B cell (primary cell): ENCODE measurements at places on chromosomes 4 and X. TPM values are rescaled to one million over a fixed set of nuclear protein-coding genes. Genes with fewer than 3 reads are reported as not detected.

The PCDH10 gene
- total RNA-seq = not detected in 2 replicates

The SSX1 gene
- total RNA-seq = not detected in 2 replicates

The PCDH19 gene
- not detected in 2 replicates for total RNA-seq

The MAP7D2 gene
- 0.12 TPM in 1 of 2 replicates, not detected in the other for total RNA-seq

The ZNF141 gene
- 68.1 and 73.0 TPM in 2 replicates for total RNA-seq

The FGA gene
- total RNA-seq = not detected in 2 replicates

DNA sequence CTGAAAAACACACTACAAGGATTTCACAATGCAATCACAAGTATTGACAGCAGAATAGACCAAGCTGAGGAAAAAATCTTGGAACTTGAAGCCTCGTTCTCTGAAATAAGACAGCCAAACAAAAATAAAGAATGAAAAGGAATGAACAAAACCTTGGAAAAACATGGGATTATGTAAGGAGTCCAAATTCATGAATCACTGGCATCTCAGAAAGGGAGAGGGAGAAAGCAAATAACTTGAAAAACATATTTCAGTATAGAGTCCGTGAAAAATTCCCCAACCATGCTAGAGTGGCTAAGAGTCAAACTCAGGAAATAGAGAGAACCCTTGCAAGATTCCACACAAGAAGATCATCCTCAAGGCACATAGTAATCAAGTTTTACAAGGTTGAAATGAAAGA, 178.5 kb upstream of the CTSO start:
- DNase-seq = no peak
- H3K27ac ChIP-seq = no peak overlapping the region
- H3K27me3 ChIP-seq = no peaks in the 10 kb centered on the region
- H3K4me1 ChIP-seq = no peaks in the 10 kb centered on the region
- no peak overlapping the region for H3K4me3 ChIP-seq
- H3K36me3 ChIP-seq = no peaks in the 10 kb centered on the region

GRCh38 chr4:115042496-115042895, 70.9 kb downstream of the NDST4 start:
- DNase-seq = no peak
- H3K36me3 ChIP-seq = no peaks in the 10 kb centered on the region

- H3K4me3 ChIP-seq = no peak overlapping the region
- DNase-seq = no peak
- H3K27me3 ChIP-seq = no peaks in the 10 kb centered on the region
- H3K27ac ChIP-seq = peak overlapping the region; percentile 33
- peaks cover 43% of the 10 kb centered on the region for H3K4me1 ChIP-seq
- no peaks in the 10 kb centered on the region for H3K36me3 ChIP-seq
Measured at GRCh38 chrX:56759736-56760409, 30.8 kb downstream of the NBDY start.

- H3K27me3 ChIP-seq = no peaks in the 10 kb centered on the region
- peaks cover 11% of the 10 kb centered on the region for H3K36me3 ChIP-seq
- no peak overlapping the region for H3K4me3 ChIP-seq
- no peak for DNase-seq
- no peak overlapping the region for H3K27ac ChIP-seq
Measured at GRCh38 chr4:151674804-151675391, 85.9 kb downstream of the GATB start.

DNA sequence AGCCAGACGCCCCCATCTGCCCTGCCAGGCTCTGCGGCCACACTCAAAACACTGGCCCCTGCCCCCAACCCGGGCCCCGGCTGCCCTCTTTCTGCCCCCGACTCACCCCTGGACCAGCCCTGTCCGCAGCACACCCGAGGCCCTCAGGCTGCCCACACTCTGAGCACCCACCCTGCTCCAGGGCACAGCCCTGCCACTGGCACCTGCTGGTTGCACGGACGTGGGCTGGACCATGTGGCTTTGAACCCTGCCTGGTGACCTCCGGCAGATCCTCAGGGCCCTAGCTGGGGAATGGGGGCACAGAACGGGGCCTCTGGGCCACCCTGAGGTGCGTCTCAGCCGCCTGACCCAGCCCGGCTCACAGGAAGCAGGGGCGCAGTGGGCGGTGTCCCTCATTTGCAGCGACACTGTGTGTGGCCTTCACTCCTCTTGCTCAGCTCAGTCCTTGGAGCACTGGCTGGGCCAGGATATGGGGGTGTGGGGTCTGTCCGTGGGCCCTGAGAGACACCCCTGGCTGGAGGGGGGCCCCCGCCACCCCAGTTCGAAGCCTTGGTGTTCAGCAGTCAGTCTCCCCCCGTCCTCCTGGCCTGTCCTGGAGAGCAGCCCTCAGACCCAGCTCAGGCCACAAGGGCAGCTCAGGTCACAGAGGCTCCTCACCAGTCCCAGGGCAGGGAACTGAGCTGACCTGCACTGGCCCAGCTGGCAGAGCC, 73.2 kb downstream of the FAM53A start:
- H3K36me3 ChIP-seq = no peaks in the 10 kb centered on the region
- H3K4me1 ChIP-seq = no peaks in the 10 kb centered on the region
- H3K27me3 ChIP-seq = no peaks in the 10 kb centered on the region
- no peak for DNase-seq

DNA sequence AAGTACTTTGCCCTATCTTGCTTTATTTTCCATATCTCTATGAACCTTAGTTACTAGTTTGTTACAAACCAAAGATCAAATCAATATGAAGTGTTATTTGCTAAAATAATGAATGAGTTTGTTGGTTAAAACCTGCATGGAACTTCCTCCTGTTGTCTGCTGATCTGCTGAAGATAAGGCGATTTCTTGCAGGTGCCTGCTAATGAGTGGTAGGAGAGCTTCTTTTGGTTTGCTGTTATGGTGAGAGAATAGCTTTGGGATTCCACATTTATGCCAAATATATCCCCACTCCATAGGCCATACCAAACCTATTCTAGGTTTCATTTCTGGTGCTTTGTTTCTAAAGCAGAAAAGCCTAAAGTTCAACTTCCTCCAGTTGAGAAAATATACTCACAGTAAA, 103.8 kb upstream of the PCDH10 start:
- no peak overlapping the region for H3K27ac ChIP-seq
- H3K36me3 ChIP-seq = no peaks in the 10 kb centered on the region
- no peaks in the 10 kb centered on the region for H3K27me3 ChIP-seq
- no peaks in the 10 kb centered on the region for H3K4me1 ChIP-seq
- no peak for DNase-seq
- no peak overlapping the region for H3K4me3 ChIP-seq

DNA sequence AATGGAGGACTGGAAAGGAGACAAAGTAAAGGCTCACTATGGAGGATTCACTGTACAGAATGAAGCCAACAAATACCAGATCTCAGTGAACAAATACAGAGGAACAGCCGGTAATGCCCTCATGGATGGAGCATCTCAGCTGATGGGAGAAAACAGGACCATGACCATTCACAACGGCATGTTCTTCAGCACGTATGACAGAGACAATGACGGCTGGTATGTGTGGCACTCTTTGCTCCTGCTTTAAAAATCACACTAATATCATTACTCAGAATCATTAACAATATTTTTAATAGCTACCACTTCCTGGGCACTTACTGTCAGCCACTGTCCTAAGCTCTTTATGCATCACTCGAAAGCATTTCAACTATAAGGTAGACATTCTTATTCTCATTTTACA, 6.8 kb downstream of the FGB start:
- no peaks in the 10 kb centered on the region for H3K4me1 ChIP-seq
- no peaks in the 10 kb centered on the region for H3K36me3 ChIP-seq
- no peaks in the 10 kb centered on the region for H3K27me3 ChIP-seq
- DNase-seq = no peak

- H3K27me3 ChIP-seq = no peaks in the 10 kb centered on the region
- H3K36me3 ChIP-seq = no peaks in the 10 kb centered on the region
- no peak overlapping the region for H3K4me3 ChIP-seq
- DNase-seq = no peak
- no peaks in the 10 kb centered on the region for H3K4me1 ChIP-seq
Measured at GRCh38 chr4:172887959-172888358, 280.7 kb upstream of the GALNT7 start.

DNA sequence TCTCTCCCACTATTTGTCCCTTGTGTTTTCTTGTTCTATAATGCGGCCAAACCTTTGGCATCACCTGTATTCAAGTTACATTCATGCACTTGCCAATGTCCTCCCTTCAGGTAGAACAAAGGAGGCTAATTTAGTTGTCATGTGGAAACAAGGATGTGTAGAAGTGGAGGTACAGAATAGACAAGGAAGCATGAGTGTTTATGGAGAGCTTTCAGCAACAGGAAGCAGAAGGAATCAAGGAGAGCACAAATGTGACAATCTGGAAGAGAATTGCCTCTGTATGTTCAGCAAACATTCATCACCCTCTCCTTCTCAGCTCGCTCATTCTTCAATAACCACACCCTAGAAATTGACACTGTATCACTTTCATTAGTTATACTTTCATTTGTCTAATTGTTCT, 103.4 kb downstream of the SLC7A11 start:
- H3K27me3 ChIP-seq = peaks cover 5% of the 10 kb centered on the region
- DNase-seq = no peak
- no peaks in the 10 kb centered on the region for H3K36me3 ChIP-seq
- H3K27ac ChIP-seq = no peak overlapping the region
- no peak overlapping the region for H3K4me3 ChIP-seq

- no peaks in the 10 kb centered on the region for H3K4me1 ChIP-seq
- DNase-seq = no peak
- H3K27ac ChIP-seq = no peak overlapping the region
- no peaks in the 10 kb centered on the region for H3K27me3 ChIP-seq
- H3K4me3 ChIP-seq = no peak overlapping the region
Measured at GRCh38 chr4:14023036-14023435, 395.5 kb upstream of the BOD1L1 start.

DNA sequence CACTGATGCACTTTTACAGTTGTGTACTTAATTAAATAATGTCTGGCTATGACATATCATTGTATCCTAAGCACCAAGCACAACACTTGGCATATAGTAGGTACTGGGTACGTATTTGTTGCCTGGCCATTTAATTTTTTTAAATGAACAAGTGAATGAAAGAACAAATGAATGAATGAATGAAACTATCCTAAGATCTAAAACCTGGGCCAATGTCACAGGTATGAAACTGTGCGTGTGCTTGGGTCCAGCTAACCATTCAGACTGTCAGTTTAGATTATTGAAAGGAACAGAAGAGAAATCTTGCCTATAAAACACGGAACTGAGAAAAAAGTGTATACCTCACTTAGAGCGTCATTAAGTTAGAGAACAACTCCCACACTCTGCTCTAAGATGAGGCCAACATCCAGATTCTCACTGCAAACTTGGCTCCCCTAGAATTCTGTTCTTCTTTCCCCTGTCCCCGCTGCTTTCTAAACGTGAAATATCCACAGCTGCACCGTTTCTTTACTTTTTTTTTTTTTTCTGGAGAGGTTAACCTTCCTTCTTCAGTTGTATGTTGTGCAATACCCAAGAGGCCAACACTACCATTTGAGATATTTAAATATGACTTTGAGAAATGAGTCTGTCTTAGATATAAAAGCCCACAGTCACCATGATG, 17.3 kb upstream of the SEL1L3 start:
- H3K27me3 ChIP-seq = no peaks in the 10 kb centered on the region
- H3K27ac ChIP-seq = peak overlapping the region; percentile 70
- H3K36me3 ChIP-seq = no peaks in the 10 kb centered on the region

GRCh38 chr4:38114386-38115150, 154.4 kb downstream of the PTTG2 start:
- no peak for DNase-seq
- peaks cover 69% of the 10 kb centered on the region for H3K36me3 ChIP-seq
- H3K27ac ChIP-seq = no peak overlapping the region

DNA sequence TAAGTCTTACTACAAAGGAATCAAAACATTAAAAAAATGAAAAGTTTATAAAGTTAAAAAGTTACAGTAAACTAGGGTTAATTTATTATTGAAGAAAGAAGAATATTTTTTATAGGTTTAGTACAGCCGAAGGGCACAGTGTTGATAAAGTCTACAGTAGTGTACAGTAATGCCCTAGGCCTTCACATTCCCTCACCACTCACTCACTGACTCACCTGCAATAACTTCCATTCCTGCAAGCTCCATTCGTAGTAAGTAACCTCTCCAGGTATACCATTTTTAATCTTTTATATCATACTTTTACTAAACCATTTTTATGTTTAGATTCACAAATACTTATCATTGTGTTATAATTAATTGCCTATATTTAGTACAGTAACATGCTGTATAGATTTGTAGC, 307.5 kb upstream of the FAM241A start:
- DNase-seq = no peak
- H3K4me1 ChIP-seq = no peaks in the 10 kb centered on the region
- no peaks in the 10 kb centered on the region for H3K27me3 ChIP-seq
- H3K36me3 ChIP-seq = no peaks in the 10 kb centered on the region

GRCh38 chr4:5619913-5620625, 88.3 kb downstream of the EVC2 start:
- no peak overlapping the region for H3K27ac ChIP-seq
- no peaks in the 10 kb centered on the region for H3K4me1 ChIP-seq
- H3K36me3 ChIP-seq = no peaks in the 10 kb centered on the region
- DNase-seq = no peak
- no peak overlapping the region for H3K4me3 ChIP-seq

DNA sequence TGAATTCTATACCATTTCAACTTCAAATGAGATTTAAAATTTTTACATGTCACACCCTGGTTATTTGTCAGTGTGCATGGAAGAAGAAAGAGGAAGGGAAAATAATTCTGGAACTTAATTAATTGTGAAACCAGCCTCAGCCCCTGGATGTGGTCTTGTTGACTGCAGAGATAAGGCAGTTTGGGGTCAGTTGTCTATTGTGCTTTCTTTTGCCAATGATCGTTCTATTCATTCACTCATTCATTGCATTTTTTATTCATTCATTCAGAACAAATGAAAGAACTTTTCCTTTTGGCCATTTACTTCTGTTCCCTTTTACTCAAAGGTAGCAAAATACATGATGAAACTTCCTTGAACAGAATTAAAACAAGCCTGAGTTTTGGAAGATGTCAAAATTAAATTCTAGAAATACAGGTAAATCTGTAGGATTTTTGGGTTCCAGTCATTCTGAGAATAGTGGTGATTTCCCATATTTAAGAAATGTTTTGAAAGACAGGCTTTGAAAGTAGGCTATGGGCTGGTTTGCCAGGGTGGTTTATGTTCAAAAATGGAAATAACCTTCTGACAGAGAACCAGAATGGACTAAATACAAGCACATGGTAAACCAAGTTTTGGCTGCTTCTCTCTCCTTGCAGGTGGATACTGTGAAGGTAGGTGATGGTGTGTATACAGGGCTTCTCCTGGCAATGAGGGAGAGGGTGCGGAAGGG, 35.7 kb downstream of the PARM1 start:
- no peak overlapping the region for H3K4me3 ChIP-seq
- H3K27ac ChIP-seq = no peak overlapping the region
- no peaks in the 10 kb centered on the region for H3K27me3 ChIP-seq
